ENCODE measurements at places on chromosomes 6 and 20. TPM values are rescaled to one million over a fixed set of nuclear protein-coding genes. Genes with fewer than 3 reads are reported as not detected.

TBPL1 gene
- 40.6 TPM for total RNA-seq

PRSS16 gene
- total RNA-seq = not detected

PAX1 gene
- total RNA-seq = not detected

SLC35B2 gene
- 125 TPM for total RNA-seq

SIRPA gene
- total RNA-seq = 45.9 TPM

LY86 gene
- total RNA-seq = not detected

E2F1 gene
- 18.6 TPM for total RNA-seq

GPR63 gene
- 1.4 TPM for total RNA-seq

COL20A1 gene
- not detected for total RNA-seq

DLL1 gene
- 0.75 TPM for total RNA-seq

HTR1B gene
- 0.87 TPM for total RNA-seq

TBXT gene
- not detected for total RNA-seq

DEFB128 gene
- total RNA-seq = not detected

SSTR4 gene
- total RNA-seq = not detected

UNC5CL gene
- not detected for total RNA-seq

WASF1 gene
- total RNA-seq = 12.2 TPM

SOX18 gene
- total RNA-seq = not detected

ANKS1A gene
- total RNA-seq = 13.8 TPM

GSTA2 gene
- not detected for total RNA-seq

KCNQ5 gene
- total RNA-seq = 35.5 TPM

OR2H2 gene
- total RNA-seq = not detected

IL20RA gene
- total RNA-seq = not detected

CST2 gene
- total RNA-seq = not detected

PRKN gene
- 0.33 TPM for total RNA-seq

WFDC10B gene
- total RNA-seq = not detected

ATP5F1E gene
- total RNA-seq = 89.4 TPM

BPIFB2 gene
- not detected for total RNA-seq

PHACTR1 gene
- total RNA-seq = 2.9 TPM

CDYL gene
- 33.6 TPM for total RNA-seq

HUS1B gene
- total RNA-seq = 0.24 TPM

PXDC1 gene
- total RNA-seq = 63.1 TPM

TRDN gene
- not detected for total RNA-seq

CFAP206 gene
- not detected for total RNA-seq

MACROD2 gene
- not detected for total RNA-seq

DDX43 gene
- not detected for total RNA-seq

ARFGAP1 gene
- total RNA-seq = 108 TPM

SLC17A3 gene
- not detected for total RNA-seq

PAK5 gene
- not detected for total RNA-seq

SNPH gene
- 13.4 TPM for total RNA-seq

MAS1 gene
- total RNA-seq = not detected

PNPLA1 gene
- not detected for total RNA-seq

PEX7 gene
- 6.4 TPM for total RNA-seq

PRR18 gene
- total RNA-seq = not detected

SENP6 gene
- 51.9 TPM for total RNA-seq

PLAGL1 gene
- total RNA-seq = 26.6 TPM

CPNE5 gene
- total RNA-seq = not detected

POLR1C gene
- 65.5 TPM for total RNA-seq

KIF13A gene
- total RNA-seq = 66.0 TPM

MED20 gene
- total RNA-seq = 26.2 TPM

NRSN2 gene
- 72.2 TPM for total RNA-seq

GABRR1 gene
- total RNA-seq = not detected

VGLL2 gene
- total RNA-seq = not detected

NHSL1 gene
- 4.0 TPM for total RNA-seq

NHLRC1 gene
- total RNA-seq = 1.5 TPM

PRPH2 gene
- total RNA-seq = 1.8 TPM

FAM135A gene
- 4.3 TPM for total RNA-seq

HLA-DQA2 gene
- not detected for total RNA-seq

CRIP3 gene
- not detected for total RNA-seq

HSPA12B gene
- total RNA-seq = not detected

ISM1 gene
- not detected for total RNA-seq

All from HFFc6 (cell line).